ENCODE measurements at places on chromosomes 12 and 14.

GRCh38 chr14:54955143-54955542 is 52.5 kb upstream of the GCH1 start:
- no peak for DNase-seq

DNA sequence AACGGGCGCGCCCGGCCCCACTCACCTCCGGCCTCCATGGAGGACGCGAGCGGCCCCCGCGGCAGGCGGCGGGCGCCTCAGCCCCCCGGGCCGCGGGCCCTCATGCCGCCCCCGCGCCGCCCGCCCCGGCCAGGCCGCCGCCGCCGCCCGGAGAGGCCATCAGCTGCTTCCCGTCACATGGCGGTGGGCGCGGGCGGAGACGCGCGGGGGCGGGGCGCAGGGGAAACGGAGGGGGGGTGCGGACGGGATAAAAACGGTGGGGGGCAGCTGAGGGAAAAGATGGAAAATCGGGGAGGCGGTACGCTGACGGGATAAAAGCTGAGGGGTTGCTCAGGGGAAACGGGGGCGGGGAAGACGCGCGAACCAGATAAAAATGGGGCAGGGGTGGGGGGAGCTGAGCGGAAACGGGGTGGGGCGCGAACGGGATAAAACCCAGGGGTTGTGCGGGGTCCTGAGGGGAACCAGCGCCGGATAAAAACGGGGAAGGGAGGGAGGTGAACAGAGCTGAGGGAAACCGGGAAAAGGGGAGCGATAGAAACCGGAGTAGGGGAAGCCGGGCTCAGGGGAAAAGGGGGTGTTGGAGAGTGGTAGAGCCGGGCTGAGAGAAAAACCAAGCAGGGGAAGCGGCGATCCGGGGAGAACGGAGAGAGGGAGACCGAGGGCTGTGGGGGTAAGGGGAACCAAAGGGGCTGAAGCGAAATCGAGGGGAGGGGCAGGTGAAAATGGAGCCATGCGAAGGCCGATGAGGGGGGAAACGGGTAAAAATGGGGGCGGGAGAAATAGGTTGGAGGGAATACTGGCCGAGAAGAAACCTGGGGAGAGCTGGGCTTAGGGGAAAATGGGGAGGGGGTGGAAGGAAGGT is at the start of gene WSB2:
Gene WSB2, minus strand, starts transcription at position 169 of the 862 bp plus-strand sequence. Its CDS starts 131 bp downstream, at position 38.
- peak; percentile 35 for DNase-seq

DNA sequence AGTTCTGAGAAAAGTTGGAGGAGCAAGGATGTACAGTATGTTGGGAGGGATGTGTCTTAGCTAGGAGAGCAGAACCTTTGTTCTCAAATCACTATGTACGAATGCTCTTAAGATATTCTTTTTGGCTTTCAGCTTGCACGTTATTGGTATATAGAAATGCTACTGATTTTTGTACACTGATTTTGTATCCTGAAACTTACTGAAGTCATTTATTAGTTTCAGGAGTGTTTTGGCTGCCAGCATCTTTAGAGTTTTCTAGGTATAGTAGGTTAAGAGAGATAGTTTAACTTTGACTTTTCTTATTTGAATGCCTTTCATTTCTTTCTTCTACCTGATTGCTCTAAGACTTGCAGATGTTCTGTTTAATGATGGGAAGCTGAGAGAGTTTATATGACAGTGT is 442.8 kb upstream of the FBXO33 start:
- DNase-seq, result no peak

DNA sequence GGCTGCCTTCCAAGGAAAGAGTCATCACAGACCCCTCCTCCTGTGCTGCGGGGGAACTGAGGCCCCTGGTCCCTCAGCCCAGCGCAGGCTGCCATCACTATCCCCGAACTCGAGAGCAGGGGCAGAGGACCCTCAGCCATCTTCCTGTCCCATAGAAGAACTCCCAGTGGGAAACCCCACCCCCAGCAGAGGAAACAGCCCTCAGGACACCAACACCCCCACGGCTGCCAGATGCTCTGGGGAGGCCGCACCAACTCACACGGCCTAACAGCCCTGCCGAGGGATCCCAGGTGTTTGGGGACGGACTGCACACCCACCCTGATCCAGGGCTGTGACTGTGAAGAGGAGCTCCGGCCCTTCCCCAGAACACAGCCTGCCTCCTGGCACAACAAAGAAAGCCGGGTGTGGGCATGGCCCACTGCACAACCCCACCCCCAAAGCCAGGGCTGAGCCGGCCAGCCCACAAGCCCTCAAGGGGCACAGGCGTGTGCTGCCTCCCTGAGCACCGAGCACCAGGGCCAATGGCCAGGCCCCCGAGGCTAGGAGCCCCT is 16.3 kb upstream of the C14orf180 start:
- DNase-seq, result no peak

GRCh38 chr14:23559010-23559925 is 3.2 kb downstream of the THTPA start:
- no peak for DNase-seq

- DNase-seq, result no peak
Measured at GRCh38 chr14:102201353-102201738, 61.6 kb downstream of the WDR20 start.

DNA sequence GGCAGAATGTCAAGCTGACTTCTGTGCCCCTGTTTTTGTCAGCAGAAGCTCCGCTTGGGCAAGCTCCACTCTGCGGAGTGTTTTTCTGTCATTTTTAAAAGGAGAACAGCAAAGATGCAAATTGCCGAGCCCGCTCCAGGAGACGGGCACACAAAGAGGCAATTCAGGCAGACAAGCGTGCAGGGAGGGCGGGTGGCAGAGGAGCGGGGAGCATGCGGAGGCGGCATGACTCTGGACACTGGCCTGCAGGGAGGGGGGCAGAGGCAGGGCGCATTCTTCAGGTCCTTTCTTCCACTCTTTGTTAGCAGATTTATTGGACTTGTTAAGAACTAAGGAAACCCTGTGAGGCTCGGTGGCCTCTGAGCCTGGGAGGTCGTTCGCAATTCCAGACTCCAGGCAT is 187.3 kb upstream of the RMST start:
- DNase-seq, result no peak

DNA sequence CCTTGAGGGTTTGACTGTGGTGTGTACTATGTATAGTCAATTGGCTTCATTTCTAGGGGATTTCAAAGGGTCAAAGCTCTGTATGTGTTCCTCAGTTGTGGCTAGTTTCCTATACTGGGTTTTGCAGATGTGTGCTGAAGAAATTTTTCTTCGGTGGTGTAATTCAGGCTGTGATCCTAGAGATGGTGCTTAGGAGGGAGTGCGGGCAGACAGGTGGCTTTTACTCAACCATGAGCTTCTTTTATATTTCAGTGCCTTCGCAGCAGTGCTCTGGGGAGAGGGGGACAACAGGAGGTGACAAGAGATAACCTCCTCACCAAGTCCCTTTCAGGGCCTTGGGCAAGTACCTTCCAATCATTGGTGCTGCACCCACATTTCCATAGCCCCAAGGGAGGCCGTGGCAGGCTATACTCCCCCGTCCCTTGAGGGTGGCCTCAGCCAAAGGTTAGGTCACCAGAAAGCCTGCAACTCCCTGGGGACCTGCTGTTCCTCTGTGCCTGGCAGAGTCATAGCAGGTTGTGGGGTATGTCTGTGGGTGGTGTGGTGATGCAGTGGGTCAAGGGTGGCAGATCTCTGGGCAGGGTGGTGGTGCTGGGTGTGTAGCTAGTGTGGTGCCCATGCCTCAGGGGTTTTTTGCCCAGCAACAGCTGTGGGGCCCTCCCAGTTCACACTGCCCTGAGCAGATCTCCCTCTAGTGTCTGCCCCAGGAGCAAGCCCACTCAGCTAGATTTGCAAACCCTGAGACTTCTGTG is 37.0 kb upstream of the TMX1 start:
- no peak for DNase-seq

DNA sequence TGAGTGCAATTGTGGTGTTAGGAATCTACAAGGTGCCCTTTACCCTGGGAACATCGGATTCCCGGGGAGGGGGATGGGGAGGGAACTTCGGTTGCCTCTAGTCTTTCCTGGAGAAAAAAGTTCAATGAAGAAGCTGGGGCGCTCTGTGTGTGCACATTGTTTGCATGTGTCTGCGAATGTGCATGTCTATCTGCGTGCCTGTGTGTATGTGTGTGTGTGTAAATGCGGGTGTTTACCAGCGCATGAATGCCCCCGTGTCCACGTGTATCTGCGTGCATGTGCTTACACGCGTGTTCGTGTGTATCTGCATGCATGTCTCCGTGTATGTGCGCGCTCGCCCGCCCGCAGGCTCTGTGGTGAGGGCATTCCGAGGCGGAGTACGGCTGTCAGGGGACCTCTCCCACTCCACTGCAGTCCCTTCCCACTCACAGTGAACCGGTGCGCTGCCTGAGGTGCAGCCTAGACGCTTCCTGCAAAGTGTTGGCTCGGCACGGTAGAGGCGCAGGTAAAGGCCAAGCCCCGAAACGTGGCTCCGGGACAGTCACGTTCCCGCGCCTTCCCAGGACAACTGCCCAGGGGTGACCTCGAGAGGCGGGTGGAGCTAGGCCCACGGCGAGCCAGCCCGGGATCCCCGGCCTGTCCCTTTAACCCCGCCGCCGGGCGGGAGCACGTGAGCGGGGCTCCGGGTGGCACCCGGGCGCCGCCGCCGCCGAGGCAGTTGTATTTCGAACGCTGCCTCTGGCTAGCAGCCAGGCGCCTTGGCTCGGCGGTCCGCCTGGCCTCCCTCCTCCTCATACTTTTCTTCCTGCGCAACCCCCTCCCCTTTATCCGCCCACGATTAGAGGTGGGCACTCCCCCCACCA is 539 bp upstream of the HMGA2 start:
- no peak for DNase-seq

DNA sequence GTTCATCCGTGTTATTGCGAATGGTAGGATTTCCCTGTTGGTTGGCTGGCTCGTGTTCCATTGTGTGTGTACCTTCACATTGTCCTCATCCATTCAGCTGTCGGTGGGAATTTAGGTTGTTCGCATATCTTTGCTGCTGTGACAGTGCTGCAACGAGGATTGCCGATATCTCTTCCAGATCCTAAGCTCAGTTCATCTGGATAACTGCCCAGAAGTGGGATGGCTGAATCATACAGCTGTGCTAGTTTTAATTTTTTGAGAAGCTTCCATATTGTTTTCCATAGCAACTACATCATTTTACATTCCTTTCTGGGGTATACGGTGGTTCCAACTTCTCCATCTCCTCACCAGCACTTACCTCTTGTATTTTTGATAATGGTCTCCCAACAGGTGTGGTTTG is 292.8 kb upstream of the SFSWAP start:
- no peak for DNase-seq

All from NCI-H187 (cell line).